Neural progenitor cell (in vitro differentiated cells): ENCODE measurements at places on chromosomes 11 and 22.

DNA sequence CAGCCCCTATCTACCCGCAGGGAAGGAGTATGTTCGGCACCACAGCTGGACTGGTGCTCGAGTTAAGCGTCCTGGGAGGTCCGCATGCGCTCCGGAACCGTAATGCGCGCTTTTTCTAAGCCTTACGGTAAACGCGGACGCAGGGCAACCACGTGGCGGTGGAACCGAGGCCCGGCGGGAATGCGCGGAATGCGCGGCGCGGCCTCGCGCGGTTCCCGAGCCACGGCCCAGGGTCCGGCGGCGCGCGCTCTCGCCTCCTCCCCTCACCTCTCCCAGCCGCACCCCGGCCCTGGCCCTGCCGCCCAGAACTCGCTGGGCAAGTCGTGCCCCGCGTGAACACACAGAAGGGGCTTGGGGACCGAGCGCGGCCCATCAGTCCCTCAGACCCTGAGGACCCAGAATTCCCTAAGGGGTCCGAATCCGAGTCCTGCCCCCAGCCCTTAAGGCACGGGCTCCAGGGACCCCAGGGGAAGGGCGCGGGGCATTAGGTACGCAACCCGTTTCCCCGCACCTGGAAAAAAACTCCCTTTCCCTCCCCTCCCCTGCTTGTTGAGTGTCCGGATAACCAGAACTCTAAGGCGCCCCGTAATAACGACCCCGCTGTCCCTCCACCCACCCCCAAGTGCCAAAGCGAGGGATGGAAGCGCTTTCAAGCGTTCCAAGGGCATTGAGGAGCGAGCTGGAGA, 4.3 kb upstream of the CCND1 start:
- DNase-seq = peak; percentile 93

DNA sequence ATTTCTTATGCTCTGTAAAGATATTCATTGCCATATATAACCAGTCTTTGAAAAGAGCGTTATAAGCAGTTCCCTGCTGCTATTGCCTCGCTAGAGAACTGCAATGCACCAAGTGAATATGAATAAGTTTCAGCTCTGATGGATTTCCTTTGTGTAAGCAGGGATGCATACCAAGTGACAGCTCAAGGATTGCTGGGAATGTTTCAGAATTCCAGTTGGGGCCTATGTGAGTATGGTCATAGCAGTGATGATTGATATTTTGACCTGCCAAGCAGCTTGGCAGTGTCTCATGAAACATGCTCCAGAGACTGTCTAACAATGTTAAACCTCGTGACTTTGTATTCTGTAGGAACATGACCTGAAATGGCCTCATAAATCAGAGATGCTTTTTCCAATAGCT, 312.6 kb downstream of the C11orf87 start:
- DNase-seq = no peak

GRCh38 chr11:64000026-64000739, 13.9 kb downstream of the OTUB1 start:
- DNase-seq = peak; percentile 91

- DNase-seq = peak; percentile 74
Measured at GRCh38 chr22:23289851-23290724, 109.8 kb downstream of the BCR start.

DNA sequence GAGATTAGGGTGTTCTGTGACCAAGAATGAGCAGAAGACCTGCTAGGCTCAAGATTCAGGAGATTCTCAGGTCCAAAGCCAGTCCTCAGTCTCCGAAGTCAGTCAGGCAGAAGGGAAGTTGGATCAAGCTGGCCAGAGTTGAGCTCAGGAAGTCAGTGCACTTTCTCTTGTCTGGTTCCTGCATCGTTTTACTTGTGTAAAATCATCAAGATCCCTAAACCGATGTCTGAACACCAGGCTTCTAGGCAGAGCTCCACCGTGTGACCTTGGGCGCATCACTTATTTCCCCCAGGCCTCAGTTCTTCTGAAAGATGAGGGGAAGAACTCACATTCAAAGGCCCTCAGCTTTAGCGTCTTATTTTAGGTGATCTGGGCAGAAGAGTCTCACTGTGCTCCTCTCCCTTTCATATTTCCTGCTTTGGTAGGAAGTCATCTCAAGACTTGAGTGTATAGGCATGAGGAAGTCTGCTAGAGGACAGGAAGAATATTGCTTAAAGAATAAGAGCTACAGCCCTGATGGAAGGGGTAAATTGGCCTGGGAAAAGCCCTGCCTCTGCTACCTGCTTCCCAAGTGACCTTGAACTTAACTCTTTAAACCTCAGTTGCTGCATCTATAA, 20.2 kb downstream of the NF2 start:
- DNase-seq = no peak

GRCh38 chr11:26753723-26754504, 32.1 kb upstream of the SLC5A12 start:
- DNase-seq = peak; percentile 79

GRCh38 chr22:23034621-23035556, 35.4 kb upstream of the GNAZ start:
- no peak for DNase-seq

DNA sequence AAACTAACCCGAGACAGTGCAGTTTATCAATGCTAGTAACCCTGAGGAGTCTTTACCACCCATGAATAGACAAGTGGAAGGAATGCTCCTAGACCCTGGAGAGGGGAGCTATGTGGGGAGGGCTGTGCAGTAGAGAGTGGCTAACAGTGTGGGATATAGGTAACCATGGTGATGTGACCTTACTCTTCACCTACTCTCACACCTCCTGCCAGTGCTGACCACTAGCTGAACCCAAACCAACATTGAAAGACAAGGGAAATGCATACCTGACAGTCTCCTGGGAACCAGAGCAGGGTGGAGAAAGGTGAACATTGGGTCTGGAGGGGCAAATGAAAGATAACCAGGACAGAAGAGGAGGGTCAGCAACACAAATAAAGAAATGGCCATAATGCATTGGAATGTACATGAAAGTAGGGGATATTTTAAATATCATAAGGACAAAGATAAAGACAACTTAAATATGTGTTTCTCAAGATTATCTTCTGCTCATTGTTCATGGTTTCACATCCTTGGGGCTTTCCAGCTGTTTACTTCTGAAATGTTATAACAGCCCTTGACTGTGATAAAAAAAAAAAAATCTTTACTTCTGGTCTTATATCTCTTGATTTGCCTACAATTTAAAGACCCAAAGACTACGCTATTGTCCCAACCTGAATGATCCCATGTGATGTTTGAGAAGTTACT, 983.3 kb upstream of the TENM4 start:
- DNase-seq = no peak

DNA sequence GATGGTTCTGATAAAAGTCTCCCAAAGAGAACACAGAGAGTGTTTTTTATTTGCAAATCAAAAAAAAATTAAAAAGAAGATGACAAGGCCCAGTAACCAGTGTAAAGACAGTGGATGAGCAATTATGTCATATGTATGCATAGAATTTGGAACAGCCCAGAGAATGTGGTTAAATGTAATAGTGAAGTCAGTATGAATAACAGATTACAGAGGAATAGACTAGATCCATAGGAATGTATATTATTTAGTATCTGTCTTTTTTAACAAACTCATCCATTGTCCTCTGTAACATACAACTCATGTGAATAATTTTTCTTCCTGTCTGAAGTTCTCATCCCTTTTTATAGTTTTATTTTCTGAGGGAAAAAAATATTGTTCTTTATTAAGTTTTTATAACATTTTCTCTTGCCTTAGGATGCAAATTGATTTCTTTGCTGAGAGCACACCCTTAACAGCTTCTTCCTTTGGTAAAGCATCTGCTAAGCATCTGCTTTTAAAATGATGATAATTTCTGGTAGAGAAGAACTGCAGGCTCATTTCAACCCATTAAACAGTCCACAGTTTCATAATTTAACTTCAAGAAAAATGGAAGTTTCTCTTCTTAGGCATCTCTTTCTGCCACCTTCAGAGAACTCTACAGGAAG, 266.5 kb upstream of the MTNR1B start:
- no peak for DNase-seq

- DNase-seq = no peak
Measured at GRCh38 chr11:70606248-70606950, 208.1 kb downstream of the CTTN start.

DNA sequence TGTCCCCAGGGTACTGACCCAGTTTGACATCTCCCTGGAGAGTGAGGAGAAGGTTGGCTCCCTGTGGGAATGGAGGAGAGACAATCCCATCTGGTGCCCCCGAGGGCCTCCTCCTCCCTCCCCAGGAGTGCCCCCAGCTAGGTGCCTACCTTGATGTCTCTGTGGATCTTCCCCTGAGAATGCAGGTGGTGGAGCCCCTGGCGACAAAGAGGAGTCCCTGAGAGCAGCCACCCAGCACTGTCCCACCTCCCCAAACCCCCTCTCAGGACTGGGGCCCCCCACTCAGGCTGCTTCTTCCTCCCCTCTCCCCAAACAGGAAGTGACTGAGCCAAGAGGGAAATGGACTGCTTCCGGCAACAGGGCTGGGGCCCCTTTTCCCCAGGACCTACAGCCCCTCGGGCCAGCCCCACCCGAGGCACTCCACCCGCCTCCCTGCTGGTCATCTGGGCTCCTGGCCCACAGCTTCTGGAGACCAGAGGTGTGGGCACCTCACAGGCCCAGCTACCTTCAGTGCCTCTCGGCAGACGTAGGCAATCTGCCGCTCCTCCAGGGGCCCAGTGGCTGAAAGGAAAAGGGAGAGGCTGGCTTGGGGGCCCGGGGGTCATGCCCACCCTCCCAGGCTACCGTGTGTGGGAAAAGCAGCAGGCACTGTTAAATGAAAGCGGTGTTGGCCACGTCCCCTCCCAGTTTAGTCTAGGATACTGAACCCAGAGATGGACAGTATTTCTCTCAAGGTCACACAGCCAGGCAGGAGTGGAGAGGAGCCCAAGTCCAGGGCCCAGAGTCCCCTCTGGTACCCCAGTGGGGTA, 1.2 kb downstream of the MAP4K2 start:
- no peak for DNase-seq

GRCh38 chr11:38153985-38154384, 1555.9 kb upstream of the RAG2 start:
- DNase-seq = no peak

DNA sequence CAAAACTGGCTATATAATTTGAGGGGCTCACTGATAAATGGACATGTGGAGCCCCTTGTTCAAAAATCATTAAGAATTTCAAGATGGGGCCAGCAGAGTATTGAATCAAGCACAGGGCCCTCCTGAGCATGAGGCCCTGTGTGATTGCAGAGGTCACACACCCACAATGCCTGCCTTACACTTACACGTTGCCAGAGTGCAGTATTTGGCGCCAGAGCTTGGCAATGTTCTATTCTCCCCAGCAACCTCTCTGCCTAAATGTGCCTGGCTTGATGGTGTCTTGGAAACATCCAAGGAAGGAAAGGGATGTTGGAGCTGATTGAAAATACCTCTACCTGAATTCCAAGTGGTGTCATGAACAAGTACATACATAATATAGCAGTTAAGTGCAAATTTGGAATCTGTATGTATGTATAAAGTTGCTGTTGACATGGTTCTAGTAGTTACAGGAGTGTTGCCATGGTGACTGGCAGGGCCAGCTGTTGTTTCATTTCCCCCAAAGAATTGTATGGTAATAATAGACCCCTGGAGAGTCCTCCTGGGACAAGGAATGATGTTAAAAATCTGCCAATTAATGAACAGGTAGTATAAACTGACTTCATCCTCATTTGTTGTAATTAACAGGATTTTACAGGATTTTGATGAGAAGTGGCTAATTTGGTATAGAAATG, 205.7 kb upstream of the NAV2 start:
- DNase-seq = no peak

- peak; percentile 18 for DNase-seq
Measured at GRCh38 chr11:131626788-131627187, 256.4 kb downstream of the NTM start.

- DNase-seq = no peak
Measured at GRCh38 chr11:73559743-73560142, 38.2 kb downstream of the FAM168A start.

GRCh38 chr22:19648419-19648929, 65.8 kb upstream of the SEPTIN5 start:
- DNase-seq = no peak

DNA sequence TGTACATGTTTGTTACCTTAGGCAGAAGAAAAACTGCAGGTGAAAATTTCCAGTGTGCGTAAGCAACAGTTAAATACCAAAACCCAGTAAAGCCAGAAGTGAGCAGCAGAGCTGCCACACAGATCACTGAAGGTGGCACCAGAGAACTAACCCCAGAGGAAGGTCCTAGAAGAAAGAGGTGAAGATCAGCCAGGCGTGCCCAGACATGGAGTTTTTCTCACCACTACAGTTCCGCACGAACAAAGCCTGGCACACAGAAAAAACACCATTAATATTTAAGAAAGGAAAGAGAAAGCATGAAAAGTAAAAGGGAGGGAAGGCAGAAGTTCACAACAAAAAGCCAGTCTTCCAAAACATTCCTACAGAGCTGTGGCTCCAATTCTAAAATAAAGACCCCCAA, 60.7 kb downstream of the STK33 start:
- peak; percentile 6 for DNase-seq

- DNase-seq = no peak
Measured at GRCh38 chr11:44344921-44345320, 35.0 kb upstream of the ALX4 start.
